T-cell (primary cell): ENCODE measurements at places on chromosomes 12 and 14.

- DNase-seq = no peak
Observed at GRCh38 chr12:51270951-51271518, 820 bp upstream of the SMAGP start.

DNA sequence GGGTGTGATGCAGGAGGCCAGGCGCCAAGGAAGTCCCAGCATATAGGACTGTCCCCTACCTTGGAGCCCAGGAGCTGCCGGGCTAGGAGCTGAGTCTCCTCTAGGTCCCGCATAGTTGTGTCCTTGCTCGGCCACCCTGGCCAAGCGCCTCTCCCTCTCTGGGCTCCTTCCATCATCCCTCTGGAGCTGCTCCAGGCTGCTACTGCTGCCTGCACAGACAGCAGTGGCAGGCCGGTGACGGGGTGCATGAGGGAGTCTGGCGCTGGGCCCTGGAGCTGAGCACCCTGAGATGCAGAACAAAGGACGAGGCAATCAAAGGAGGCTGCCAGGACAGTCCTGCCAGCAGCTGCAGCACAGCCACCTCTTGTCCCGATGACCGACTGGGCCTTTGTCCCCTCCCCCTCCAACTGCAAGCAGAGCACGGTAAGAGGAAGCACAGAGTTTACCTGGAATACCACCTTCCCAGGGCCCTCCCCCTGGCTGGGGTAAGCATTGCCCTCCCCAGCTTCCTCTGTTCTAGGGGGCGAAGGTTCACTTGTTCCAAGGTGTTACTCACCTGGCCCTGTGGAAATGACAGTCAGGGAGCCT lies 10.4 kb downstream of the DTX1 start:
- no peak for DNase-seq

GRCh38 chr14:74414403-74415114 lies 11.5 kb downstream of the SYNDIG1L start:
- DNase-seq = no peak

DNA sequence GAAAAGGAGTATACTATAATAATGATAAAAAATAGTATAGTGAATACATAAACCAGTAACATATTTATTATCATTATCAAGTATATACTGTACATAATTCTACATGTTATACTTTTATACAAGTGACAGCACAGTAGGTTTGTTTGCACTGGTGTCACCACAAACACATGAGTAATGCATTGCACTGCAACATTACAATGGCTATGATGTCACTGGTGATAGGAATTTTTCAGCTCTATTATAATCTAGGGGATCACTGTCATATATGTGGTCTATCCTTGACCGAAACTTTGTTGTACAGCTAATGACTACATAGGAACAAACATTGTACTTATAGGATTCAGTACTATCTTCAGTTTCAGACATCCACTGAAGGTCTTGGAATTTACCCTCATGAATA lies 165.8 kb upstream of the SYT1 start:
- DNase-seq = no peak

DNA sequence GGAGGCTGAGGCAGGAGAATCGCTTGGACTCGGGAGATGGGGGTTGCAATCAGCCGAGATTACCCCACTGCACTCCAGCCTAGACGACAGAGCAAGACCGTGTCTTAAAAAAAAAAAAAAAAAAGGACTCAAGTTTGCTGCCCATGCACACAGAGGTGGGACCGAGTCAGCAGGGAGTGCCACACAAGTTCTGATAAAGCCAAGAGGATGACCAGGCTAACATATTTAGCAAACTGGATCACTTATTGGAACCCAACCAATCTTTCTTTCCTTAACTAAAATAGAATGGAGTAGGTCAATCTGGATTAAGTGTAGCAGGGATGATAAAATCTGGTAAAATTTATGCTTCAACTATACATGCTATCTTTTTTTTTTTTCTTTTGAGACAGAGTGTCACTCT lies 190.4 kb upstream of the FOXN3 start:
- no peak for DNase-seq

- DNase-seq = no peak
Observed at GRCh38 chr12:89731614-89732013, 23.0 kb upstream of the ATP2B1 start.

- DNase-seq = no peak
Observed at GRCh38 chr14:58994130-58994529, 194.3 kb upstream of the DAAM1 start.

DNA sequence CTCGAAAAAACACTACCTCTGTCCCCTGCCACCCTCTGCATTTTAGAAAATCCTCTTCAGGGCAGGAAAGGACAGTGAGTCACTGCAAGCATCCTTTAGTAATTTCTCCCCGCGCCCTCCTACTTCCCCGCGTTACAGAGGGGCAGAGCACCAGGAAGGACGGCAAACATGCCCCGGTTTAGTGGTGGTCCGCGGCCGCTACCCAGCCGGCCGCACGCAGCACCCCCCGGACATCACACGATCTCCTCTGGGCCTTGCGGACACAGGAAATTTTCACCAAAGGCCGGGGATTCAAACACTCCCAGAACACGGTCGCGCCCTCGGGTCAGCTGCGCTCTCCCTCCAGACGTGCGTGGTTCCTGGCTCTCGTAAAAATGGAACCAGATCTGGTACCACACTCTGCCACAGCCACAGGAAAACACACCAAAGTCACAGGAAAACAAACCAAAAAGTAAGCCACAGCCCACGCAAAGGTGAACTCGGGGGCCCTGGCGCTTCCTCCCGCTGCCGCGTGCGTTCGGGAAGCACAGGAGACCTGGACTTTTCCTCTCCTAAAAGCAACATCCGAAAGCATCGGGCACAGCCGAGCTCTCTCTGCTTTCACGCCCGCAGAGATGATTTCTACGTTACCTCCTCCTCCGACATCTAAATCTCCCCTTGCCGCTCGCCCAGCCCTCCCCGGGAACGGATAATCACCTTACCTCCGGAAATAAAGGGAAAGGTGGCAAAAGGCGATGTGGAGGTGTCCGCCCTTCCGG lies 839 bp downstream of the SLC38A1 start:
- DNase-seq = peak; percentile 21

DNA sequence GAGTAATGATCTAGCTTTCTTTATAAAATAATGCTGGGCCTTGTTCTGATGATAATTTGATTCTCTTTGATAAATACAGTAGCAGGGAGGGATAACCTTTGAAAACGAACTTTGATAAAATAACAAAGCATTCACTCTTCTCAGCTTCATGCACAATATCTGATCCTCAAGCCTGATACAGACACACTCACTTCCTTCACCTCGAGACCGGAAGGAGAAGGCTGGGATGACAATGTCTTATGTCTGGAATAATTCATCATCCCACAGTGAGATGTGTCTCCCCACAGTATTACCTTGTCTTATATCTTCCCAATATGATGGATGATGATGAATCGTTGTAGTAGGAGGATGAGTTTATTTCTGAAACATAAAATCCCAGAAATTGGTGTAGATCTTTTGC lies 15.5 kb upstream of the NR1H4 start:
- no peak for DNase-seq

GRCh38 chr12:94969424-94969823 lies 34.1 kb downstream of the NDUFA12 start:
- DNase-seq = no peak

GRCh38 chr14:76770521-76771436 lies 9.5 kb downstream of the VASH1 start:
- DNase-seq = no peak

DNA sequence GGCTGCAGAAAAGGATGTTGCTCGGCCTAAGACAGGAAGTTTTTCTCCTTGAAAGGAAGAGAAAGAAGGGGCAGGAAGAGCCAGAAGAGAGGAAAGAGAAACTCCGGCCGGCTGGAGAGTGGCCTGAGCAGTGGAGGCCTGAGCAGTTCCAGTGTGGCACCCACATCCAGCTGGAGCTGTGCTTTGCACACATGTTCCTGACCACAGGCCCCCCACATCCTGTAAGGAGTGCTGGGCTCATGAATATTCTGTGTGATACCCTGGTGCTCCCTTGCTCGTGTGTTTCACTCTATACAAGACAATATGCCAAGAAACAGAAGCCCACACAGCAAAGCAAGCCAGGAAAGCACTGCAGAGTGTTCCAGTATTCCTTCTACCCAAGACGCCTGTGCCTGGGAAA lies 27.1 kb downstream of the POLE start:
- DNase-seq = no peak

- no peak for DNase-seq
Observed at GRCh38 chr12:127238107-127238506, 1028.9 kb upstream of the TMEM132C start.

- DNase-seq = no peak
Observed at GRCh38 chr12:27779416-27779919, 565 bp upstream of the KLHL42 start.

DNA sequence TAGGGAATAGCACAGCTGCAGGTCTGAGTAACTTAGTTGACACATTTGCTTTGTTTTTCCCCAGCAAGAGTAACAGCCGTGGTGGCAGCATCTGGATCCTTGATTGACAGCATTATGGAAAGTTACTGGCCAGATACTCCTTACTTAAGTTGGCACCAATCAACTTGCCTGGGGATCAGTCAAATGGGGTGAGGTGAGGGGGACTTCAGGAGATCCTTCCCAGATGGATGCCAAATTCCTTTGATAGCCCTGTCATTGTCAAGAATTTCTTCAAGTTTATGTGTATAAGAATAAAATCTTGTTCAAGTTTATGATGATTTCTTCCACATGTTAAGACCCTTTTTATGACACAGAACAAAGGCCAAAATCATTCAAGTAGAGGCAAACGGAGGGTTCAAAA lies 618.4 kb downstream of the SLC6A15 start:
- DNase-seq = no peak

GRCh38 chr14:94571950-94572349 lies 9.3 kb upstream of the SERPINA5 start:
- DNase-seq = no peak

DNA sequence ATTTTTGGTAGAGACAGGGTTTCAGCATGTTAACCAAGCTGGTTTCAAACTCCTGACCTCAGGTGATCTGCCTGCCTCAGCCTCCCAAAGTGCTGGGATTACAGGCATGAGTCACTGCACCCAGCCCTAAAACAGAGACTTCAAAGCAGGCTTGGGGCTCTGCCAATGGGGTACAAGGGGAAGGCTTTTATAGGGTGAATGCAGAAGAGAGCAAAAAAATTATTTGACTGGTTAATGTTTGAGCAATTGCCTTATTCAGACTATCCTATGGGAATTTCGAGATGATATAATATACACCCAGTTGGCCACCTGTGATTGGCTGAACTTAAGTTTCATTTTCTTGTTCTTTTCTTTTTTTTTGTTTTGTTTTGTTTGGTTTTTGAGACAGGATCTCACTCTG lies 31.5 kb upstream of the ACTN1 start:
- peak; percentile 18 for DNase-seq

- no peak for DNase-seq
Observed at GRCh38 chr12:52084491-52085231, 5.2 kb downstream of the SMIM41 start.

- DNase-seq = no peak
Observed at GRCh38 chr14:61530896-61531295, 164.4 kb upstream of the HIF1A start.

- no peak for DNase-seq
Observed at GRCh38 chr12:40566271-40566670, 126.0 kb upstream of the CNTN1 start.

- DNase-seq = no peak
Observed at GRCh38 chr12:107461222-107461975, 224.2 kb upstream of the PWP1 start.

- no peak for DNase-seq
Observed at GRCh38 chr14:87873741-87874140, 119.2 kb downstream of the GALC start.

- no peak for DNase-seq
Observed at GRCh38 chr12:42130672-42131402, 13.8 kb downstream of the GXYLT1 start.

DNA sequence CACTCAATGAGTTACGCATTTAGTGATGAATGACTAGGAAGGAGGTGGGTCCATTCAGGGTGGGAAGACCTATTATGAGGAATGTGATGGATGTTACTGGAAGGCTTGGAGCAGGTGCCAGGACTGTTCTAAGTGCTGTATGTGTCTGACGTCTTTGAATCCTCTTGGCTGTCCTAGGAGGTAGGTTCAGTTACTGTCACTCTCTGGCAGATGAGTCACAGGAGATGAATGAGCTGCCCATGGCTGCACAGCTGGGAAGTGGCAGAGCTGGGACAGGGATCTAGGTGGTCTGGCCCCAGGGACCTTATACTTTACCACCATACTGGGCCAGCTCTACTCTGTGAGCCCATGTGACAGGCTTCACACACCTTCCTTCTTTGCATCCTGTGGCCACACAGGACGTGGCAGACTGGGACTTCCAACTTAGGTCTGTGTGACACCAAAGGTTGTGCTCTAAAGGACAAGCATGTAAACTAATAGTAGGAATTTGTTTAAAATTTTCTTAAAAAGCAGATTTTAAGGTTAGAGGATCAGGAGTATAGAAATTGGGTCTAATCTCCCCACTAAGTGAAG lies 24.0 kb downstream of the TCTN1 start:
- no peak for DNase-seq

GRCh38 chr12:128726886-128727285 lies 96.9 kb downstream of the SLC15A4 start:
- no peak for DNase-seq

DNA sequence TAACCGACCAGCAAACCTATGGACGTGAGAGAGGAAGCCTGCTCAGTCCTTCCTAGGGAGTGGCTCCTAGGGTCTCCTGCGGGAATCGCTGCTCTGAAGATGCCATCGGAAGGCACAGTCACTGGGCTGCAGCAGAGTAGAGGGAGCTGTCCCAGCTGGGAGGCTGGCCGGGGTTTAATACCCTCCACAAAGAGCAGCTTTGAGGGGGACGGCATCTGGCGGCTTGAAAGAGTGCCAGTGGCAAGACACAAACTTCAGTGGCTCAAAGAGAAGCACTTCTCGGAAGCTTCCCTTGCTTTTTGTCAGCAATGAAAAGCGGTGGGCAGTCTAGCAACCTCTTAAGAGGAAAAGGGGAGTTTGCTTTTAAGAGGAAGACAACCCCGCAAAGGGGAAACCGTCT lies 114.6 kb downstream of the TMEM132C start:
- DNase-seq = no peak

DNA sequence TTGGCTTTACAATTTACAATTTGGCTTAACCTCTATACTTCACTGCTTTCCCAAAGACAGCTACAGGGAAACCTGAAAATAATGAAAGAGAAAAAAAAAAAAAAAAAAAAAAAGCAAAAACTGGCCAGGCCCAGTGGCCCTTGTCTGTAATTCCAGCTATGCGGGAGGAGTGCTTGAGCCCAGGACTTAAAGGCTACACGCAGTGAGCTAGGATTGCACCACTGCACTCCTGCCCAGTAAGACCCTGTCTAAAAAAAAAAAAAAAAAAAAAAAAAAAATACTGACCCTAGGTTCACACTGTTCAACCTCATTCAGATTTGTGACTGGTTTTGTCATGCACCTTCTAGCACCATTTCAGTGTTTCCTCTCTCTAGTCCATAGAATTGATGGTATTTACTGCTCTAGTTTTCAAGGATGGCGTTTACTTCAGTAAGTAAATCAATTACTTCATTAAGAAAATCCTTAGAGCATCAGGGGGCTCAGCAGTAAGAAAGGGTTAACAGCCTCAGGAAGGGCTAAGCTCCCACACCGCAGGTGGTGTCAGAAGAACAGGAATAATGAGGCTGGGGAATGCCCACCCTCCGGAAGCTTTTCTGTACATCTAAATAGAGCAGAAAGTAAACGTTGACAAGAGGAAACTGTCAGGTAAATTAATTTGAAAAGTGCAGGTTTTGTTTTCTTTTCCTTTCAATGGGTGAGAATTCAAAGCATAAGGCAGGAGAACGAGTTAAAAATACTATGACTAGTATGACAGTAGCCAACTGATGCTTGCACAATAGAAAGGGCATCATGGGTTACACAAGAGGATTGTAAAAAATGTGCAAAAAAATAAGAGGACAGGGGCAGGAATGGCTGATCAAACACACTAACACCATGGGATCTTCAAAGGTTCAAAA lies 115.0 kb upstream of the MDM1 start:
- DNase-seq = no peak
